ENCODE measurements at places on chromosomes 7 and 10.

GRCh38 chr7:22179442-22179879, 177.5 kb downstream of the RAPGEF5 start:
- DNase-seq, result no peak

DNA sequence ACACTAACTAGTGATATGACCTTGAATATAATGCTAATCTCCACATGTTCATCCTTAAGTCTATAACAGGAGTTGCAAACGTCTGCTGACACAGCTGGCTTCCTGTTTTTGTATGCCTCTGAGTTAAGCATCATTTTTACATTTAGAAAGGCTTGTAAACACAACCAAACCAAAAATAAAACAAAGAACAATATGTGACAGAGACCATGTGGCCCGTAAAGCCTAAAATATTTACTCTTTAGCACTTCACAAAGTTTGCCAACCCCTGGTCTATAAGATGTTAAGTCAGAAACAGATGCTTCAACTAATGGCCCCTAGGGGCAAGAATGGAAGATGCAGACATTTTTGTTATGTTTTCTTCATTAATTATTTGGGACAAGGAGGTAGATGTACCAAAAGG, 109.3 kb downstream of the CPEB3 start:
- DNase-seq, result no peak

- no peak for DNase-seq
These were observed 10.4 kb downstream of the AFAP1L2 start for GRCh38 chr10:114393886-114394285.

- peak; percentile 82 for DNase-seq
These were observed 31.0 kb downstream of the AMZ1 start for GRCh38 chr7:2719007-2719406.

DNA sequence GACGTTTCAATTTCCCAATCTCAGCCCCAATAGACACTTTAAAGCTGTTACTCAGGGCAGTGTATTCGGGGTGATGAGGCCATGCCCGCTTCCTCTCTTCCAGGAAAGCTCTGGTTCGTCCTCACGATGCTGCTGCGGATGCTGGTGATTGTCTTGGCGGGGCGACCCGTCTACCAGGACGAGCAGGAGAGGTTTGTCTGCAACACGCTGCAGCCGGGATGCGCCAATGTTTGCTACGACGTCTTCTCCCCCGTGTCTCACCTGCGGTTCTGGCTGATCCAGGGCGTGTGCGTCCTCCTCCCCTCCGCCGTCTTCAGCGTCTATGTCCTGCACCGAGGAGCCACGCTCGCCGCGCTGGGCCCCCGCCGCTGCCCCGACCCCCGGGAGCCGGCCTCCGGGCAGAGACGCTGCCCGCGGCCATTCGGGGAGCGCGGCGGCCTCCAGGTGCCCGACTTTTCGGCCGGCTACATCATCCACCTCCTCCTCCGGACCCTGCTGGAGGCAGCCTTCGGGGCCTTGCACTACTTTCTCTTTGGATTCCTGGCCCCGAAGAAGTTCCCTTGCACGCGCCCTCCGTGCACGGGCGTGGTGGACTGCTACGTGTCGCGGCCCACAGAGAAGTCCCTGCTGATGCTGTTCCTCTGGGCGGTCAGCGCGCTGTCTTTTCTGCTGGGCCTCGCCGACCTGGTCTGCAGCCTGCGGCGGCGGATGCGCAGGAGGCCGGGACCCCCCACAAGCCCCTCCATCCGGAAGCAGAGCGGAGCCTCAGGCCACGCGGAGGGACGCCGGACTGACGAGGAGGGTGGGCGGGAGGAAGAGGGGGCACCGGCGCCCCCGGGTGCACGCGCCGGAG, 2.6 kb downstream of the GJD4 start:
- DNase-seq, result peak; percentile 22

- peak; percentile 30 for DNase-seq
These were observed 190.8 kb downstream of the GATA3 start for GRCh38 chr10:8245131-8245813.

DNA sequence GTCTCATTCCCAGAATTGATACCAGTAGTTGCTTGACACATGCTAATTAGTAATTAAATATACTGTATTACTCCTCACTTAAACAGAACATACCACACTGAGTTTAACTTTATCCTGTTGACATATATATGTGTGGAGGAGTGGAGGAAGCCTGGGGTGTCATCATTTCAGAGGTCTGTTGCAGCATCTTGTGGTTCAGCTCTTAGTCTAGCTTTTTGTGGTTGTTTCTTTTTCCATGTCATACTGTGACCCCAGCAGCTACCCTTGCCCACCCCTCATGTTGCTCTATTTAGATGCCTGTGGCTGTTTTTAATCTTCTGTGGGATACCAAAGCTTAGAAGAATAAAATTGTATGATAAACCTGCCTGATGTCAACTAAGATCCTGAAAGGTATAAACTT, 875.4 kb downstream of the LRMDA start:
- no peak for DNase-seq

DNA sequence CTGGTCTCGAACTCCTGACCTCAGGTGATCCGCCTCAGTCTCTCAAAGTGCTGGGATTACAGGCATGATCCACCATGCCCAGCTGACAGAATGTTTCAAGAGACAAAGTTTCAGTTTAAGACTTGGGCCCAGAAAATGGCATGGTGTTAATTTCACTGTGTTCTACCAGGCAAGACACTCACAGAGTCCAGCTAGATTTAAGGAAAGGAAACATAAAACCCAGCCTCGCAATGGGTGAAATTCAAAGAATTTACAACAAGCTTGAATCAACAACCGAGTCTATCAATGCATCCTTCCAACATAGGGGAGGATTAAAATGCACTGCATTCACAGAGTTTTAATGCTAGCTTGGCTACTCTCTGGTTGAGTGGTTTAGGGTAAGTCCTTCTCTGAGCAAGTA, 764.0 kb downstream of the XPNPEP1 start:
- DNase-seq, result no peak

DNA sequence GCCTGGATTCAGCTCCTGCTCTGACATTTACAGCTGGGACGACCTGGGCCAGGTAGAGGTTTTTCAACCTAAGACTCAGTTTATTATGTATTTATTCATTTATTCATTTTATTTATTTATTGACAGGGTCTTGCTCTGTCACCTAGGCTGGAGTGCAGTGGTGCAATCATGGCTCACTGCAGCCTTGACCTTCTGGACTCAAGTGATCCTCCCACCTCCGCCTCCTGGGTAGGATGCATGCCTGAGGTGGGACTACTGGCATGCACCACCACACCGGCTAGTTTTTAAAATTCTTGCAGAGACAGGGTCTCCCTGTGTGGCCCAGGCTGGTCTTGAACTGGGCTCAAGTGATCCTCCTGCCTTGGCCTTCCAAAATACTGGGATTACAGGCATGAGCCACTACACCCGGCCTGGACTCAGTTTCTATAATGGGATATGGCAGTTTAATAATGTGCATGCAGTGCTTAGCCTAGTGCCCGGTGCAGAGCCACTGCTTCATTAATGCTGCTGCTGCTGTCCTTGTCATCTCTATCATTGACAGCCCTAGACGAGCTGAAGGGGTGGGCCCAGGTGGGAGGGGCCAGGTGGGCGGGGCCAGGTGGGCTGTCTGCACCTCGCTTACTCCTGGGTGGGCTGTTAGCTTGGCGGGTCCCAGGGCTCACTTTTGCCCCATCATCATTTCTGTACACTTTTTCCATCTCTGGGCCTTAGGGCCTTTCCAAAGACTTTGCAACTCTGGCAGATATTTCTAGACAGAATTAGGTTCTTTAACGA, 92.6 kb downstream of the LHPP start:
- DNase-seq, result no peak

DNA sequence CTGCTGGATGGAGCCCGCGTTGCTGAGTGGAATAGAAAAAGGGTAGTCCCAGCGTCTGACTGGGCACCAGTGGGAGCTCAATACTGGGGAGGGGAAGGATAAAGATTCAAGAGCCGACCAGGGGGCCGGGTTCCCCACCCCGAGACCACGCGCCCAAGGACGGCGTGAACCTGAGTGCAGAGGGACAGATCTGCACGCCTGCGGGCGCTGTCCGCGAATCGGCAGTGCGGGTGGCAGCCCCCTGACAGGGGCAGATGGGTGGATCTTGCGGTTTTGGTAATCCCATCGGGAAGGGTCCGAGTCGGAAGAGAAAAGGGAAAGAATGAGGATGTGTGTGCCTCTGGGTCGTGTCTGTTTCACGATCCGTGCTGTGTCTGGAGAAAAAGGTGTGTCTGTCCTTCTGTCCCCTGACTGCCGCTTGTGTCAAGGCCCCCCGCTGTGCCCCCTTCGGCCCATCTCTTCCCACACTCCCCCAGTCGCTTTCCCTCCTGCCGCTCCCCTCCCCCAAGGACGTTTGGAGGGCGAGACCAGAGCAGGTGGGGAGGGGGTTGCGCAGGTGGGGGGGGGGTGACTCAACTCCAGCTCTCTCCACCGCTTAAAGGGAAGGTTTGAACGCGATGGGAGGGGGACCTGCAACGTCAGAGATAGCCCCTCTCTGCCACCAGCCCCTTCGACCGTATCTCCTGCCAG, 734 bp upstream of the VGF start:
- no peak for DNase-seq

DNA sequence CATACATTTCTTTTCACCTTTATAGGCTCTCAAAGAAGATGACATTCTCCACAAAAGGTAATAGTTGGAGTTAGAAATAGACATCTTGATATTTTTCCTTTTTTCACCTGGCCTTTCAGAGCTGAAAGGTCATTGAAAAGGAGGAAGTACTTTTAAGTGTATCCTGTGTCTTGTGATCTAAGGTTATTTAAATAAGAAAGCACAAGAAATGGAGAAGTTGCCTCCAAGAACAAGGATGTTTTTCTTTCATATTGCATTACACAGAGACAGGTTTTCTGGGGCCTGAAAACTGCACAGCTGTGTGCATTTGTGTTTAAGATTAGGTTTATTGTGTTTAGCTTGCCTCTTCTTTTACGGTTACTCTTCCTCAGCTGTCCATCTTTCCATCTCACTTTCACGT, 103.4 kb upstream of the SEMA3D start:
- DNase-seq, result no peak

- DNase-seq, result no peak
These were observed 5.4 kb downstream of the CHST15 start for GRCh38 chr10:124087672-124088634.

DNA sequence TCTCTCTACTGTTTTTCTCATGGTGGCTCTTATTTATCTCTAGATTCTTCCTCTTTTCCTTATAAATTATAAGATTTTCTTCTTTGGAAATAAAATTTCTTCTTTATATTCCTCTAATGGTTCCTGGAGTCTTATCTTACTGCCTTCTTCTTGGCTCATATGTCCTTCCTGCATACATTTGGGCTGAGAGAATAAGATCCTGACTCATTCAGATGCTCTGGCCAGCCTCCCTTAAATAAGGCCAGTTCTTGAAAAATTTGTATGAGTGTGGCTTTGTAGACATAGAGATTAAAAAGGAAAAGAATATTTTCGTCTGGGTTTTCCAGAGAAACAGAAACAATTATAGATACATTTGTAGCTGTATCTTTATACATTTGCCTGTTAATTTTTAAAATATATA, 411.3 kb downstream of the KIF20B start:
- no peak for DNase-seq

- DNase-seq, result no peak
These were observed 56.7 kb upstream of the LRRC18 start for GRCh38 chr10:48996329-48996728.

GRCh38 chr7:52712938-52713337, 322.5 kb upstream of the POM121L12 start:
- DNase-seq, result no peak

GRCh38 chr7:69651101-69651590, 52.9 kb downstream of the AUTS2 start:
- no peak for DNase-seq

DNA sequence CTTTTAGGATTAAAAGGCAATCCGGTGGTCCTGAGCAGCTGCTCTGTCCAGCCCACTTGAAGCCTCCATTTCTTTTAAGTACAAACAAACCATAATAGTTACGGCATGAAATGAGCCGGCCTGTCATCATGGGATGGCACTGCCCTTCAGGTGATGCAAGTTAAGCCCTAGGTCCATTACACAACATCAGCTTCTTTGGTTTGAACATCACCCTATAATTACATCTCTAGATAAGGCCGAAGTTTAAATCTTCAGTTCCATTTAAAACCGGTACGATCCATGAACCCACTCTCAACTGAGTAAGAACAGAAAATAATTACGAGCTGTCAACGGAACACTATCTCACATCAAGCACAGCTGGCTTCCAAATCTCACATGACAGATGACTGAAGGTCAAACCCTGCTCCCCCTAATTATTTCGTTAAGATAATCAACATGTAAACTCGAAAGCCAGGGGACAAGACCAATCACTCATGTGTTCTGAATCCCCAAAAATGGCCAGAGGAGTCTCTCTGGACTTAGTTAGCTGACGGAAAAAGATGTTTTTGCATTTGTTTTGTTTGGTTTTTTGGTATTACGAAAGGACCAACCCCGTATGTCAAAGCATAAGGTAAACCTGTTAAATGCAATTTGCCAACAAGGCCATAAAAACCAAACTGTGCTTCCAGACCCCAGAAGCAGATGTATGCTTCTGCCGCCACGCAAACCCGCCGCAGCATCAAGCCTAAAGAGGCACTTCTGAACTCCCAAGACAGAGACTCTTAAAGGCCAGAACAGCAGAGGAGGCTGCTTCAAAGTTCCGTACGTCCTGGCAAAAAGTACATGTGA, 10.8 kb downstream of the GNA12 start:
- DNase-seq, result no peak

DNA sequence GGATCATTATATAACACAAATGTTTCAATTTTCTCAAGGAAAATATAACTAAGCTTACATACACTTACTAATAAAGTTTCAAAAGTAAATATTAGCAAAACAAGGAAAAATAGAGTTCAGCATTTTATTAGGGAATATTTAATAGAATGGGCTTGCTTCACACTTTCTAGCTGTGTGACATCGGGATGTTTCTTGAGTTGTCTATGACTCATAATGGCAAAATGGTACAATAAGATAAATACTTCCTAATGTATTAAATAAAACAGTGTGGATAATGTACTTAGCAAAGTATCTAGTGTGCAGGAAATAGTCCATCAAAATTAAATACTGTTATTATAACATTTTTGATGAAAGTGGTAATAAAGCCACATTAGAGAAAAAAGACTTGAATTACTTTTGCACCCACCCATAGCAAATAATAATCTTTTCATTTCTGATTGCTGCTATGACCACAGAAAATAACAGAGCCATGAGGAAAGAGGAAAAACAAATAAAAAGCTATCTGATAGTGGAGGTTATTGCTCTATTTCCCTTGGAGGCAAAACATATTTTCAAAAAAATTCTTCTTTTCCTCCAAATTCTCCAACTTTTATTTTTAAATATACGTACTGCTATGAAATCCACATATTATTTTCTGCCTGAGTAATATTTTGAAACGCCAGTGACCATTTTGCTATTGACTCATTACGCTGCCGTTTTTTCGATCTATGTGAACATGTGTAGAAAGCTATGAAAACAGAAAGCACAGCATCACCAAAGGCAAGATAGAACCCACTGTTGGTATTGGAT, 272.9 kb upstream of the KLF6 start:
- DNase-seq, result no peak

GRCh38 chr7:129845972-129846327, 106.8 kb downstream of the UBE2H start:
- DNase-seq, result no peak

- DNase-seq, result no peak
These were observed 45.6 kb downstream of the NHLRC2 start for GRCh38 chr10:113899952-113900598.

GRCh38 chr7:24191362-24191761, 92.6 kb upstream of the NPY start:
- no peak for DNase-seq
